ENCODE measurements at places on chromosomes 7 and 10.

GRCh38 chr10:127283576-127283975 lies 87.2 kb upstream of the INSYN2A start:
- DNase-seq: no peak
- H3K4me3 ChIP-seq: no peak overlapping the region
- no peak overlapping the region for H3K27ac ChIP-seq
- H3K36me3 ChIP-seq: peaks cover 4% of the 10 kb centered on the region
- no peaks in the 10 kb centered on the region for H3K4me1 ChIP-seq
- H3K27me3 ChIP-seq: peaks cover 7% of the 10 kb centered on the region

GRCh38 chr10:58264780-58265179 lies 2.9 kb downstream of the IPMK start:
- peak overlapping the region; percentile 87 for H3K4me3 ChIP-seq
- no peak overlapping the region for H3K27ac ChIP-seq
- no peaks in the 10 kb centered on the region for H3K36me3 ChIP-seq
- DNase-seq: no peak

GRCh38 chr10:87695074-87695473 lies 35.4 kb downstream of the PAPSS2 start:
- no peak overlapping the region for H3K27ac ChIP-seq
- peaks cover 11% of the 10 kb centered on the region for H3K27me3 ChIP-seq
- no peaks in the 10 kb centered on the region for H3K4me1 ChIP-seq
- H3K4me3 ChIP-seq: no peak overlapping the region

DNA sequence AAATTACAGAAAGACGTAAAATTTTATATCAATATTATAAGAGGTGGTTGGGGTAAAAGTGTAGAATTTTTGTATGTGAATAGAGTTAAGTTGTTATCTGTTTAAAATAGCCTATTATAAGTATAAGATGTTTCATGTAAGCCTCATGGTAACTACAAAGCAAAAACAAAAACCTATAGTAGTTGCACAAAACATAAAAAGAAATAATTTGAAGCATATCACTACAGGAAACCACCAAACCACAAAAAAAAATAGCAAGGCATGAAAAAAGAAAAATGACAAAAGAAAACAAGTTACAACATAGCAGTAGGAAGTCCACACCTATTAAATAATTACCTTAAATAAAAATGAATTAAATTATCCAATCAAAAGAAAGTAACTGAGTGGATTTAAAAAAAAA lies 12.4 kb upstream of the GSTK1 start:
- no peaks in the 10 kb centered on the region for H3K27me3 ChIP-seq
- H3K4me1 ChIP-seq: peaks cover 74% of the 10 kb centered on the region
- peak overlapping the region; percentile 15 for H3K27ac ChIP-seq
- peaks cover 21% of the 10 kb centered on the region for H3K36me3 ChIP-seq
- no peak for DNase-seq

- H3K4me3 ChIP-seq: no peak overlapping the region
- H3K4me1 ChIP-seq: no peaks in the 10 kb centered on the region
- no peaks in the 10 kb centered on the region for H3K36me3 ChIP-seq
Observed at GRCh38 chr7:25926009-25926408, 226.0 kb upstream of the NFE2L3 start.

DNA sequence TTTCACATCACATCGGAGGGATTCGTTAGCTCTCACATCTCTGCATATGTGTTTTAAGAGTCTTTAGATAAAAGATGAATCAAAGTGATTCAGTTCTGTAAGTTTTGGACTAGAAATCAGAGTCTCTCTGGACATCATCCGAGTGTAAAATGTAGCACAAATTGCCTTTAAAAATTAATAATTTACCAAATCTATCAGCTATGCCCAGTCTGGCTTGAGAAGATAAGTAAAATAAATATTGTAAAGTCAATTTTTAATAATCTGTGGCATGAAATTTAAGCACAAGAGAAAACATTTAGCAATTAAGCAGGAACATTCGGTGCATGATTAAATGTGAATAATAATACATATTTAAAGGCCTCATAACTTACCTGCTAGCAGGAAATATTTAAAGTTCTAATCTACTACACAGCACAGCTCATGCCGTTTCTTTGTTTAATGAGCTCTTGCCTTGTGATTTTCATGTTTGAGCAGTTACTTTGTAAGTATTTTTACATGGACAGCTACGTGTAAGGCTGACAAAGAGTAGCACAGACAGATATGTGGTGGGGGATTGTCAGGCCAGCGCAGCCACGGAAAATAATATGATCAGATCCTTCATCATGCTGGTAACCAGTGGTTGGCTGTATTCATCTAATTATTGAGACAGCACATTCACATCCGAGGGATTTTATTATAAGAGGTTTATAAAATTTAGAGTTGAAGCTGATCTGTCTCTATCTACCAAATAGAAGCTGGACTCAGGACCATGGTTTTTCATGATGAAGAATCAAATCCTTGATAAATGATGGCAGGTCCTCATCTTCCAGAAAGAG lies 317.3 kb downstream of the ADARB2 start:
- no peak overlapping the region for H3K27ac ChIP-seq
- peaks cover 21% of the 10 kb centered on the region for H3K27me3 ChIP-seq
- peaks cover 9% of the 10 kb centered on the region for H3K4me1 ChIP-seq
- H3K36me3 ChIP-seq: no peaks in the 10 kb centered on the region
- no peak overlapping the region for H3K4me3 ChIP-seq

DNA sequence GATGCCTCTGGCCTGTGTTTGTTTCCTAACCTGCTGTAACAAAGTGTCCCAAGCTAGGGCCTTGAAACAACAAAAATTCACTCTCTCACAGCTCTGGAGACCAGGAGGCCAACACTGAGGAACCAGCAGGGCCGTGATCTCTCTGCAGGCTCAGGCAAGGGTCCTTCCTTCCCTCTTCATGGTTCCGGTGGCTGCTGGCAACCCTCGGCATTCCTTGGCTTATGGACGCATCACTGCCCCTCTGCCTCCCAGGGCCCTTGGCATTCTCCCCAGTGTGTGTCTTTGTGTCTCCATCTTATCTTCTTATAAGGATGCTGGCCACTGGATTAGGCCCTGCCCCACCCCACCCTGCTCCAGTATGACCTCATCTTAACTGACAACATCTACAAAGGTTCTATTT lies 17.0 kb downstream of the CNPY1 start:
- no peaks in the 10 kb centered on the region for H3K36me3 ChIP-seq
- peaks cover 12% of the 10 kb centered on the region for H3K4me1 ChIP-seq
- peaks cover 42% of the 10 kb centered on the region for H3K27me3 ChIP-seq
- no peak overlapping the region for H3K4me3 ChIP-seq
- DNase-seq: no peak
- H3K27ac ChIP-seq: no peak overlapping the region

DNA sequence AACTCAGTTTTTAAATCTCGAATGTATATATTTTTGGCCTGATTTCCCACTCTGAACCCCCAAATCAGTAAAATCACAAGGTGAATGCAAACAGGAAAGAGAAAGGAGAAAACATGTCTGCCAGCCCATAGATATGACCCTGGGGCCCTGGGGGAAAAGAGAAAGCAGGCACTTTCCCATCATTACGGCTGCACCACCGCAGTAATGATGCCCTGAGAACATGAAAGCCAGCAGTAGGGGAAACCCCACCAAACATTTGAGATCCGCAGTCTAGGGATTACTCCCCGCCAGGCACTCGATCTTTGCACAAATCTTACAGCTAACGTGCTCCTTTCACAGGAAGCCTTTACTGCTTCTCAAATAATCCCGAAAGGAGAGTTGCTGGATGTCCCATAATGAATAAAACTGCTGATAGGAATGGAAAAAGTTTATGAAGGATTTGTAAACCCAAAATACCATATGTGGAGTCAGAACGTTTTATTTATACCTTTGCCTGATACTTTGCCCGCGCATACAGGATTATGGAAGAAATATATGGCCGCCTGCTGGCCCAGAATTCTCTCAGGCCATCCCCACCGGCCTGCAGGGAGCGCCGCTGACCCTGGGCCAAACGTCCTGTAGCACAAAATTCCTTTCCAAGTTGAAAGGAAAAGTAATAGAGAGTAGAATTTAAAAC lies 180.0 kb upstream of the INHBA start:
- peak overlapping the region; percentile 100 for H3K27ac ChIP-seq
- no peak for DNase-seq
- no peaks in the 10 kb centered on the region for H3K27me3 ChIP-seq
- H3K36me3 ChIP-seq: peaks cover 29% of the 10 kb centered on the region
- H3K4me1 ChIP-seq: peaks cover 63% of the 10 kb centered on the region

DNA sequence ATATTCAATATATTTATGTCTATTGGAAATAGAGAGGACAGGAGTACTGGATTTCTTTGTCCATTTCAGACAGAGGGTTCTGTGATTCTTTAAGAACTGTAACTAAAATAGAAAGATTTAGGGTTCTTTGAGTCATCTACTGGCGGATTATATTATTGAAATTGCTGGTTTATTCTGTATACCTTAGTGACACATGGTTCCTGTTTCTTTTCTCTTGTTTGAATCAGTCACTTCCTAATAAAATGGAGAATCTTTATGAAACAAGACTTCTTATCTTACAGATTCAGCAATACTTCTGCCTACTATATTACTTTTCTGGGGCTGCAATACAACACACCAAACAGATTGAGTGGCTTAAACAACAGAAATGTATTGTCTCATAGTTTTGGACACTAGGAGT lies 20.8 kb upstream of the ZNF800 start:
- peak overlapping the region; percentile 70 for H3K4me3 ChIP-seq
- no peaks in the 10 kb centered on the region for H3K27me3 ChIP-seq
- H3K4me1 ChIP-seq: peaks cover 33% of the 10 kb centered on the region
- no peak for DNase-seq
- peak overlapping the region; percentile 84 for H3K27ac ChIP-seq

- no peaks in the 10 kb centered on the region for H3K36me3 ChIP-seq
- H3K4me1 ChIP-seq: peaks cover 5% of the 10 kb centered on the region
- no peak overlapping the region for H3K27ac ChIP-seq
- no peaks in the 10 kb centered on the region for H3K27me3 ChIP-seq
- DNase-seq: no peak
Observed at GRCh38 chr7:157609516-157609915, 272.7 kb downstream of the DNAJB6 start.

DNA sequence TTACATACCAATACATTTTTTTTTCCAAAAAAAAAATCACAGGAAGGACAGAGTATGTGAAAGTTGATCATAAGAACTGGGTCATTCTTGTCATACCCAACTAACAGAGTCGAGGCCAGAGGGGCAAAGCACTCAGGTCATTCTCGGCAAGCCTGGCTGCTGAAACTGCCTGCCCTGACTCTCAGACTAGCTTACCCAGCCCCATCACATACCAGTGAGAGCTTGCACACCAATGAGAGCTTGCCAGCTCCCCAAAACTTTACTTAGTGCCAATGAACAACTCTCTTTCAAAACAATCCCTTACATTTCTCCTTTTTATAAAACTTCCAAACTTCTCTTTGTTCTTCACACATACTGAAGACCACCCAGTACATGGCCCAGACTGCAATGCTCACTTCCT lies 48.9 kb downstream of the VOPP1 start:
- H3K4me3 ChIP-seq: peak overlapping the region; percentile 6
- DNase-seq: no peak
- H3K4me1 ChIP-seq: peaks cover 68% of the 10 kb centered on the region
- H3K27ac ChIP-seq: peak overlapping the region; percentile 80
- peaks cover 11% of the 10 kb centered on the region for H3K36me3 ChIP-seq
- no peaks in the 10 kb centered on the region for H3K27me3 ChIP-seq

GRCh38 chr10:80160361-80161320 lies 28.1 kb downstream of the PLAC9 start:
- H3K36me3 ChIP-seq: peaks cover 22% of the 10 kb centered on the region
- no peaks in the 10 kb centered on the region for H3K27me3 ChIP-seq
- DNase-seq: no peak
- no peak overlapping the region for H3K4me3 ChIP-seq

DNA sequence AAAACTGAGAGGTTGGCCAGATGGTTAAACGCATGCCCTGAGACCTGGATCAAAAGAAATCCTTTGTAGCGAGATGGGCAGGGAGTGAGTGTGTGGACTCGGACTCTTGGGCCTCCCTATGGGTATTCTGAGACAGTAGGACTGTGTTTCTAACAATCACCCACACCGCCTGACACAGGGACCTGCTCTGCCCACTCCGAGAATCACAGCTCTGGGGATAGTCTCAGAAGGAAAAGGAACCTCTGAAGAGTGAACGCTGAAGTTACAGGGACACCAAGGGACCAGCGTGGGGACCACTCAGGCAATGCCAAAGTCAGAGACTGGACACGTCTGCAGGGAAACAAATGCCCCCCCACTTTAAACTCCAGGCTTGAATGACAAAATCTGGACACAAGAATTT lies 242.1 kb upstream of the TCERG1L start:
- peaks cover 2% of the 10 kb centered on the region for H3K27me3 ChIP-seq
- H3K4me1 ChIP-seq: no peaks in the 10 kb centered on the region
- DNase-seq: no peak

GRCh38 chr7:46744957-46745706 lies 824.1 kb upstream of the IGFBP3 start:
- H3K27me3 ChIP-seq: no peaks in the 10 kb centered on the region
- no peaks in the 10 kb centered on the region for H3K4me1 ChIP-seq
- no peaks in the 10 kb centered on the region for H3K36me3 ChIP-seq
- no peak for DNase-seq

- H3K4me3 ChIP-seq: peak overlapping the region; percentile 53
- no peaks in the 10 kb centered on the region for H3K27me3 ChIP-seq
- H3K36me3 ChIP-seq: peaks cover 25% of the 10 kb centered on the region
- no peaks in the 10 kb centered on the region for H3K4me1 ChIP-seq
- no peak for DNase-seq
- H3K27ac ChIP-seq: peak overlapping the region; percentile 80
Observed at GRCh38 chr10:114855776-114856543, 34.4 kb downstream of the FHIP2A start.

DNA sequence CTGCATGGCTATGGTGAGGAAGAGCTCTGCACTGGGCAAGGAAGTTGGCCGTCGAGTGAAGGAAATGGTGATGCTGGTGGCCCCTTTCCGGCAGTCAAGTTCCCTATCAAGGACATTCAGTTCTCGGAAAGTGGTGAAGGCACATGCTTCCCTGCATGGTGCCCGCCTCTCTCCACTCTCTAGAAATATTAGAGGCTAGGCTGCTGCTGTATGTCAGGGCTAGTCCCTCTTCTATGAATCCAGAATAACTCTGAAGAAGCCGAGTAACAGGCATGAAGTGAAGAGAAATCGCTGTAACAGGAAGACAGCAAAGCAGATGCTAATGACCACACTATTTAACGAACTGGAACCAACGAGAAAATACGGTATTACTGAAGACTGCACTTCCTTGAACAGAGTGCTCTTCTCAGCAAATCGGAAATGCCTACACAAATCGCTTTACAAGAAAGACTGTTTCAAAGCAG lies 5.4 kb downstream of the IDI1 start:
- H3K27ac ChIP-seq: peak overlapping the region; percentile 94
- no peaks in the 10 kb centered on the region for H3K27me3 ChIP-seq
- H3K4me1 ChIP-seq: peaks cover 48% of the 10 kb centered on the region
- DNase-seq: peak; percentile 82

DNA sequence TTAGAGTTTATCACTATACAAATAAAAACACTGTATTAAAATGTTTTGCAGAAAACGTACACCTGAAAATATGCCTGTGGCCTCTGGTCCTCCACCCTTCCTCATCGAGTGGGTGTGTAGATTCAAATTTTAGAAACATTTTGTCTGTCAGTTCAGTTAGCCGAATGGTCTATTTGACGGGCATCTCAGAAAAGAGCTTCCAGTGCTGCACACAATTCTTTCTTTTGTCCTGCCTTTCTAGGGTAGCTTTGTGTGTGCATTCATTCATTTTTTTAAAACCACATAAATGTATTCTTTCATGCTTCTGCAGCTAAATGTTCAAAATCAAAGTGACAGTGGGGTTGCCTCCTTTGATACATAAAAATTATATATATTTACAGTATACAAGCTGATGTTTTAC lies 46.8 kb downstream of the GNAI1 start:
- no peak overlapping the region for H3K4me3 ChIP-seq
- no peaks in the 10 kb centered on the region for H3K4me1 ChIP-seq
- H3K27me3 ChIP-seq: no peaks in the 10 kb centered on the region
- no peak overlapping the region for H3K27ac ChIP-seq
- DNase-seq: no peak

- no peak overlapping the region for H3K27ac ChIP-seq
- no peaks in the 10 kb centered on the region for H3K27me3 ChIP-seq
- DNase-seq: no peak
- no peak overlapping the region for H3K4me3 ChIP-seq
Observed at GRCh38 chr7:2637505-2638223, 5.9 kb downstream of the TTYH3 start.

Data from natural killer cell treated with Interleukin-12 subunit alpha and Interleukin-12 subunit beta and Interleukin-15 and Interleukin-18, amount 100 ng/mL, for 72 hours (primary cell).